Stimulated activated CD8-positive, alpha-beta memory T cell treated with anti-CD3 and anti-CD28 coated beads, Interleukin-4, amount 100 ng/mL, for 48 hours (primary cell): ENCODE measurements at places on chromosomes 1 and 21.
A peak's percentile ranks its signal among the peaks of the same experiment; 100 is the strongest.

DNA sequence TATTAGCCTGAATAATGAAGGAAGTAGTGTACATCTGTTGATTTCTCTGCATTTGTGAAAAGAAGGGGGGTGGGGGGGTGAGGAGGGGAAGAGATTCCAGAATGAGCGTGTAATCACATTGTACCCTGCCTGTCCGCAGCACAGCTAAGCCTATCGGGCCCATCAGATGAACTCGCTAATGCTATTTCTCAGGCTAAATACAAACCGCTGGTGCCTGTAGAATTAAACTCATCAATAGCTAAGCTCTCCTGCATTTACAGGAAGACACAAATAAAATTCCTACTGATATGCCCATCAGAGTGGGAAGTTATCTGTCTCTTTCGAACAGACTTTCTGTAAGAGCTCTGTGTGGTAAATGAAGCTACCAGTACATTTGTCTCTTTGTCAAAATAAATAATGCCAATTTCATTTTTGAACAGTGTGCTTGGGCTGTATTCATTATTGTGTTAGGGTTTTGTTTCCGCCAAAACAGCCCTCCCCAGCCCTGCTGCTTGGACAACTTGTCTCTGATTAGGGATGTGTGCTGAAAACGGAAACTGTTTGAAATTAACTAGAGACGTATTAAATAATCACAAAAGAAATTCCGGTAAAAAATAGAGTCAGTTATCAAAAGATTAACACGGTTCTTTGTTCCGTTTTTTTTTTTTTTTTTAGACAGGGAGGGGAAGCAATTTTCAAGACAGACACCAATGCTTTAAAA lies 305.4 kb downstream of the TTLL7 start:
- DNase-seq: no peak

DNA sequence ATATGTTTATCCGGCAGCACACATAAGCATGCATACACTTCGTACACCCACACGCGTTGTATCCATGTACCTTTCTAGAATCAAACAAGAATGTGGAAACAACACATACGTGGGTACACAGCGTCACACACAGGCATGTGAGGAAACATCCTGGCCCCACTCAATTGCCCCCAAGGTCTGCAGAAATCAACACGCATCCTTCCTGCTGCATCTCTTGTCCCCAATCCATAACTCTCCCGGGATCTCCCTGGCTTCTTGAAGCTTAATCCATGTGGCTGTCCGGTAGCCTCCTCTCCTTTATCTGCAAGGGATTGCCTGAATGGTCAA lies 5.5 kb upstream of the TBX15 start:
- DNase-seq: no peak

GRCh38 chr21:15211491-15212133 lies 146.8 kb upstream of the NRIP1 start:
- no peak for DNase-seq

- no peak for DNase-seq
Measured at GRCh38 chr1:27379564-27380122, 3.5 kb downstream of the CD164L2 start.

GRCh38 chr1:32696041-32696440 lies 6.5 kb downstream of the SYNC start:
- DNase-seq: no peak

DNA sequence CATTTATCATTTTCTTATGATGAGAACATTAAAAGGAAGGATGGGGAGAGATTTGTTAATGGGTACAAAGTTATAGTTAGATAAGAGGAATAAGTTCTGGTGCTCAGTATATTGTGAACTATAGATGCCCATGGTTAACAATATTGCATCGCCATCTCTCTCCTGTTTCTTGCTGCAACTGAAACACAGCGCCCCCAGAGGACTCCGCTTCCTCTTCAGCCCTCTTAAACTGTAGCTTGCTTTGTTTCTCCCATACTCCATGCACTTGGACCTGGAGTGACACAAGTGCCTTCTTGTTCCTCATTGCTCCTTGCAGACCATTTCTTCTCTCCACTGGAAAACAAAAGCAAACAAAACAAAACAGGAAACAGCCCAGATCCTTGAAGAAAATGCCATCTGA lies 70.1 kb upstream of the NTPCR start:
- DNase-seq: no peak

- DNase-seq: no peak
Measured at GRCh38 chr1:237303929-237304328, 261.9 kb downstream of the RYR2 start.

DNA sequence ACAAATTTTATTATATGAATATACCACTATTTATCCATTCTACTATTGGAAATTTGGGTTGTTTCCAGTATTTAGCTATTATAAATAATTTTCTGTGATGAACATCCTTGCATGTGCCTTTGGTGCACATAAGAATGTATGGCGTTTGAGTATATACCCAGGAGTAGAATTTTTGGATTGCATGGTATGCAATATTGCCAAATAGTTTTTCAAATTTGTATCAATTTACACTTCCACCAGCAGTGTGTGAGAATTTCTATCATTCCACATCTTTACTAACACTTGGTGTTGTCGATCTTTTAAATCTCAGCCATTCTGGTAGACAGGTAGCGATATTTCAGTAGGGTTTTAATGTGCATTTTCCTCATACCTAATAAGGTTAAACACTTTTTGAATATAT lies 9.2 kb upstream of the FNBP1L start:
- no peak for DNase-seq

GRCh38 chr1:233629305-233629935 lies 15.5 kb downstream of the KCNK1 start:
- no peak for DNase-seq

GRCh38 chr1:247352175-247352574 lies 20.5 kb upstream of the ZNF496 start:
- DNase-seq: no peak

GRCh38 chr1:220906561-220907334 lies 27.5 kb downstream of the HLX start:
- DNase-seq: no peak

DNA sequence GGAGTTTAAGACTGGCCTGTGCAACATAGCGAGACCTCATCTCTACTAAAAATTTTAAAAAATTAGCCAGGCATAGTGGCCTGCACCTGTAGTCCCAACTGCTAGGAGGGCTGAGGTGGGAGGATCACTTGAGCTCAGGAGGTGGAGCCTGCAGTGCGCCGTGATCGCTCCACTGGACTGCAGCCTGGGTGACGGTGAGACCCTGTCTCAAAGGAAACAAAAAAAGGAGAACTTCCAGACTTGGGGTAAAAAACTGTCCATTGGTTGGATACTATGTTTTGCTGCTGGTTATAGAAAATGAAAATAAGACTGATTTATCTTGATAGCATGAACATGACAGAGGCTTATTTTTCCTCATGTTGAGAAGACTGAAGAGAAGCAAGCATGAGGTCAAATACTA lies 79.4 kb downstream of the WDR4 start:
- DNase-seq: no peak

GRCh38 chr1:99348397-99349132 lies 84.3 kb downstream of the PLPPR4 start:
- no peak for DNase-seq

DNA sequence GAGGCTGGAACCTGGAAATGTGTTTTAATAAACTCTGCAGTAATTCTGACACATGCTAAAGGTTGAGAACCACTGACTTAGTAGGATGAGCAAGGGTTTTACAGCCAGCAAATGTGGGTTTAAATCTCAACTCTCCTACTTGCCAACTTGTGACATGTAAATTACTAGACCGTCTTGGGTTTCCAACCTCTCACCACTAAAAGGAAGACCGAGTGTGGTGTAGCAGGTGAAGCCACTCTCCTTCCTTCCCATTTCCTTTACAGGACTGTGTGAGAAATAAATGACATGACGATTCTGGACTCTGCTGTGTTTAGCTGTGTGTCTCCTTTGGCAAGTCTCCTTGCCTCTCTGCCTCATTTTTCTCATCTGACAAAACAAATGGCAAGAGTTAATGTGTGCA lies 49.5 kb upstream of the DNAJC6 start:
- DNase-seq: no peak

- DNase-seq: peak; percentile 77
Measured at GRCh38 chr1:204975568-204976235, 67.3 kb upstream of the CNTN2 start.

GRCh38 chr1:210446479-210446878 lies 117.8 kb downstream of the HHAT start:
- peak; percentile 85 for DNase-seq
